ENCODE measurements at places on chromosomes 4 and X. TPM values are rescaled to one million over a fixed set of nuclear protein-coding genes. Genes with fewer than 3 reads are reported as not detected.

- no peak for DNase-seq
Measured at GRCh38 chr4:187664011-187664410, 331.6 kb upstream of the ZFP42 start.

DNA sequence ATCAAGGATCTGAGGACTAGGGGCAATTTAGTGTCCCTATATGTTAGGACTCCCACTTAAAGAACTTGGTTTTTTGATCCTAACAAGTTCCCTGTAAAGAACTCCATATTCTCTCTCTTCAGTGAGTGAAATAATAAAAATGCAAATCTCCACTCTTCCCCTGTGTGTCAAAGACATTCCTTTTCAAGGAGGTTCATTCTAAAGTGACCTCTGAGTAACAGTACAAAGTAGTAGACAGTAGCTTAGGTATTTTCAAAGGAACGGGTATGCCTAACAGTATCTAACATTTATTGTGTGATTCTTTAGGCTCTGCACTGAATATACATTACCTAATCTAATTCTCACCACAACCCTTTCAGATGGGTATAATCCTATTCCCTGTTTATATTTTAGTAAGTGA is 58.4 kb upstream of the SCOC start:
- DNase-seq, result no peak

DNA sequence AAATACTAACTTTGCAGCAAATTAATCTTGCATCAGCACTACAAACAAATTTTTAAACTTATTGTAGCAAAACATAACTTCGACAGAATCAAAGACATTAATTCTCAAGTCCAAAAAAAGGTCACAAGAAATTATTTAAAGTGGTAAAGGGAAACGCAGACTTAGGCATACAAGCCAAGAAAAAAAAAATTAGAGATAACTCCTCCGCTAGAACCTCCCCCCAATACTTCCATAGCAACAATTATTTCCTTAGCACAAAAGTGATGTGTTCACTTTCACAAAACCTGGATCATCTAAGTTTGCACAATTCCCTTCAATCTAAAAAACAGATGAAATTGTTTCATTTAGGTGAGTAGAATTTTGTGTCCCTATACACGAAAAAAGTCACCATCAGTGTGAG is 1.1 kb downstream of the LRBA start:
- no peak for DNase-seq

DNA sequence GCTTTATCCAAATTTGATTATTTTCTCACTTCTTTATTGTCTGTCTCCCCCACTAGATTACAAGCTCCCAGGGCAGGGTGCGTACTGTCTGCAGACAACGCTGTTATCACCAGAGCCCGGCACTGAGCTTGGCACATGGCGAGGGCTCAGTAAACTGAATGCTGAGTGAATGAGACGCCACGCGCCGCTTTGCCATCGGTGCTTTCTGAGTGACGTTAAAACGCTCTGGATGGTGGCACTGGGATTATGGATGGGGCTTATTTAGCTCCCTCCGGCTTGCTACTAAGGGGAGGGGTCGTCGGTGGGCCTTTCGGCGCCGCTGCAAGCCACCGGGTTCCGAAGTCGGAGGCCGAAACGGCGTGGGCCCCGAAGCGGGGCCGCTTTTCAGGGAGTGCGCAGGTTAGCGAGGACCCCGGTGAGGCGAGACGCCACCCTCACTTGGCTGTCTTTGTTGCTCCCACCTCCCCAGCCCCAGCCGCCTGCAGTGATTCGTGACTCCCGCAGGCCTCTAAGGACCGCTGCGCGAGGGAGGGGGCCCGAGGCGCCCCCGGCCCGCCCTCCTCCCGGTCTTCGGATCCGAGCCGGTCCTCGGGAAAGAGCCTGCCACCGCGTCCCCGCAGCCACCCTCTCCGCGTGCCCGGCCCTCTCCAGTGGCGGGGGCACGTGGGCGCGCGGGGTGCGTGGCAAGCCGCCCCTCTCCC is 569 bp upstream of the FHL1 start:
- DNase-seq, result peak; percentile 68

DNA sequence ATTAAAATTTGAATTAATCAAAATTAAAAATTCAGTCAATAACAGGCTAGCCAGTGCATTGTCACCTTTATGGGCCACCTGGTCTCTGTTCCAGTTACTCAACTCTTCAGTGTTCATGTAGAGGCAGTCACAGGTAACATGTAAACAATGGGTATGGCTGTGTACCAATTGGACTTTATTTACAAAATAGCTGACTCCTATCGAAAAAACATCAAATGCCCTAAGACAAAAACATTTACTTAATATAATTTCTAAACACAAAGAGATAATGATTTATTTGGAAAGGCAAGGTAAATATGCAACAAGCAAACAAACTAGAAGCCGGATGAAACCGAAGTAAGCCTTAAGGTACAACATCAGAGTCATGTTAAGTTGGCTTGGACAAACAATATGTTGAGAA is 8.8 kb downstream of the TMEM150C start:
- no peak for DNase-seq

- DNase-seq, result no peak
Measured at GRCh38 chrX:68894513-68895340, 65.9 kb downstream of the EFNB1 start.

GRCh38 chrX:103498786-103499185 is 20.5 kb downstream of the RAB40A start:
- no peak for DNase-seq

GRCh38 chrX:38970845-38971244 is 169.6 kb downstream of the MID1IP1 start:
- DNase-seq, result no peak

GRCh38 chr4:95272797-95273196 is 276.0 kb downstream of the UNC5C start:
- DNase-seq, result peak; percentile 47

- no peak for DNase-seq
Measured at GRCh38 chr4:165201806-165202205, 5.6 kb upstream of the KLHL2 start.

XPNPEP2 gene
- total RNA-seq, result not detected

LUZP4 gene
- total RNA-seq, result not detected

CLDN22 gene
- total RNA-seq, result not detected

WDR17 gene
- total RNA-seq, result 6.3 TPM

ITIH6 gene
- not detected for total RNA-seq

CFI gene
- not detected for total RNA-seq

OPHN1 gene
- 7.8 TPM for total RNA-seq
